ENCODE measurements at places on chromosomes 11 and 22.

DNA sequence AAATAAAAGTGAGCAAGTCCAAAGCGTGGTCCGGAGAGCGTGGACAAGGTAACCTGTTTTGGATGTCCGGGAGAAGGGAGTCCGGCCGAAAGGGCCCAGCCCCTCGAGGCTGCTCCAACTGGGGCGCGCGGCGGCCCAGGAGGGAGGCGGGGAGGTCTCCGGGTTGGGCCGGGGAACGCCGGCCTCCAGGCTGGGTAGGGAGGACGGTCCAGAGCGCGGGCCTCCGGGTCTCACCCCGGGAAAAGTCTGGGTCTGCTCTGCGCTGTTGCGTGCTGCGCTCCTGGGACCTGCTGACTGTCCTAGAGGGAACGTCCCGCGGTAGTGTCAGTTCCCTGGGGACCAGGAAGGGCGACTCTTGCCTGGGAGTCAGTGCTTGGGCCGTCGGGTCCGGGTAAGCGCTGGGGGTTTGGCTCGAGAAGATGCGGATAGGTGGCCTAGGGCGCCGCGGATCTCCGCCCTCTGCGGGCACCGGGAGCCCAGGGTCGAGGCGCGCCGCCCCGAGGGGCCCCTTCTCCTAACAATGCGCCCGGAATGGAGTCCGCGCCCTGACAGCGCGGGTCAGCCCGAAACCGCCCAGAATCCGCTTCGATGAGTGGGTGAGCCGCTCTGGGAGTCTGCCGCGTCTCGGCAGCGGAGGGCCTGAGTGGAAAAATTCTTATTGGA, 988 bp upstream of the FLI1 start:
- no peak for DNase-seq

DNA sequence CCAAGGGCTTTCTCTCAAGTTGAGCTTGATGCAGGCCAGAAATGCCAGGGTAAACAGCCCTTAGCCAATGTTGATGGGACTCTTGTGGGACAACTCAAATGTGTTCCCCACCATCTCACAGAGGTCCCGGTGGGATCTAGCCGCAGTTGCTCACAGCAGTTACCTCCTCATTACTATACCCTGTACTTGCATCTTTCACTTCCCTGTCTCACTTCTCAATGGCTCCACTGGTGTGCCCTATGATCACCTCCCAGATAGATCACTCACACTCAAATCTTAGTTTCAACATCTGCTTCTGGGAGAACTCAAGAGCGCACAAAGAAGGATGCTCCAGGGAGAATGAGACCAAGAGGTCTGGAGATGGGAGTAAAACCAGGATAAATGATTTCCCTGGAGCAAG, 47.0 kb downstream of the RCN1 start:
- no peak for DNase-seq

DNA sequence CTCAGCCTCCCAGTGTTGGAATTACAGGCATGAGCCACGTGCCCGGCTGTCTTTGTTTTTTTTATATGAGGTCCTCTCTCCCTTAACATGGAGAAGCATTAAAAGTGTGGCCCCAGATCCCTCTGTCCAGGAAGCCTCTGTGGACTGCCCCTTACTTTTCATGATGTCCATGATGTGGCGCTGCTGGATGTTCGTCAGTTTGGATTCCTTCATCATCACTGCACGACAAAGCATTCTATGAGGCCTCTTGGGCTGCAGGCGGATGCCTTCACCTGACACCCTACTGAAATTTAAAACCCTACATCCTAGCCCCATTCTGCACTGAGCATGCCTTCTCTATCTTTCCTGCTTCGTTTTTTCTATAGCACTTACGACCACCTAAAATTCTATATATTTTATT, 2.1 kb downstream of the C22orf23 start:
- no peak for DNase-seq

DNA sequence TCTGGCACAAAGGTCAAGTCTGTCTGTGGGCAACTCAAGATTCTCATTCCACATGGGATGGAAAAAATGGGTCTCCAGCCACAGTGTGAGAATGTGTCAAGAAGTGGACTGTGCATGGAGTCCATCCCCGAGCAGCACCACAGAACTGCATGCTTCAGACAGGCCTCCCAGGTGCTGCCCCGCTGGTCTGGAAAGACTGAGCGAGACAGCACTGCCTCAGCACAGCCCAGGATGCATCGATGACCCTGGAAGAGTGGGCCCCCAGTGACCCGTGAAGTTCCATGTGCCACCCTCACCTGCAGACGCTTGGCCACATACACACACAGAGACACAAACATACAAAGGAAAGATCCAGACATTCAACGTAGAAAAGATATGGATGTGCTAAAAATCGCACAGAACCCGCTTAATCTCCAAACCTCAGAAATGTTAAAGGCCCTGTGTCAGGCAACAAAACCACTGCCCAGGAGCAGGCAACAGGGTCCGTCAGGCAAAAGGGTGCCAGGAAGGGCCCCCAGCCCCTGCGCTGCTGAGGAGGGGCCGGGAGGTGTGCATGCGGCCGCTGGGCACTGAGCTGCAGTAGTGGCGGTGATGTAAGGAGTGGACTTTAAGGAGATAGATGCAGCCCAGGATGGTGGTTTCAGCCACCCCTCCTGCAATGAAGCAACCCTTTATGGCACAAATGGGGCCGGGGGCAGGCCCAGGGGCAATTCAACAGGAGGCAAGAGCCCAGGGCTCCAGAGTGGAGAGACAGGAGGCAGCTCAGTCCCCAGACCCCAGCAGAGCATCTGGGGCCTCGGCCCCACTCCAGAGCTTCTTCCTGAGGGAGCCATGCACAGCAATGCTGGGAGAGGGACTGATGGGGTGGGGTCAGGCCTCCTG, 84.7 kb downstream of the DGCR2 start:
- DNase-seq = no peak

GRCh38 chr11:128892866-128893565, 1.9 kb downstream of the KCNJ5 start:
- no peak for DNase-seq

- no peak for DNase-seq
These were observed 7.7 kb upstream of the QSER1 start for GRCh38 chr11:32884770-32885384.

DNA sequence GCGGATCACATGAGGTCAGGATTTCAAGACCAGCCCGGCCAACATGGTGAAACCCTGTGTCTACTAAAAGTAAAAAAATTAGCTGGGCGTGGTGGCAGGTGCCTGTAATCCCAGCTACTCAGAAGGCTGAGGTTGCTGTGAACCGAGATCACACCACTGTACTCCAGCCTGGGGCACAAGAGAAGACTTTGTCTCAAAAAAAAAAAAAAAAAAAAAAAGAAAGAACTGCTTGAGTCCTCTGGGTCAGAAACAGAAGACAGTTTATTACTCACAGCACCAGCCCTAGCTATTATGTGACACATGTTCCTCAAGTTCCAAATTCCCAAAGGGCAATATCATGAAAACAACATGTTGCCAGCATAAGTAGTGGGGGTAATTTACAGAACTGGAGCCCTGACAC, 1014.1 kb upstream of the RAG2 start:
- no peak for DNase-seq

GRCh38 chr11:125200441-125200840, 35.9 kb downstream of the PKNOX2 start:
- no peak for DNase-seq

GRCh38 chr22:24587948-24588347, 4.9 kb downstream of the LRRC75B start:
- no peak for DNase-seq

DNA sequence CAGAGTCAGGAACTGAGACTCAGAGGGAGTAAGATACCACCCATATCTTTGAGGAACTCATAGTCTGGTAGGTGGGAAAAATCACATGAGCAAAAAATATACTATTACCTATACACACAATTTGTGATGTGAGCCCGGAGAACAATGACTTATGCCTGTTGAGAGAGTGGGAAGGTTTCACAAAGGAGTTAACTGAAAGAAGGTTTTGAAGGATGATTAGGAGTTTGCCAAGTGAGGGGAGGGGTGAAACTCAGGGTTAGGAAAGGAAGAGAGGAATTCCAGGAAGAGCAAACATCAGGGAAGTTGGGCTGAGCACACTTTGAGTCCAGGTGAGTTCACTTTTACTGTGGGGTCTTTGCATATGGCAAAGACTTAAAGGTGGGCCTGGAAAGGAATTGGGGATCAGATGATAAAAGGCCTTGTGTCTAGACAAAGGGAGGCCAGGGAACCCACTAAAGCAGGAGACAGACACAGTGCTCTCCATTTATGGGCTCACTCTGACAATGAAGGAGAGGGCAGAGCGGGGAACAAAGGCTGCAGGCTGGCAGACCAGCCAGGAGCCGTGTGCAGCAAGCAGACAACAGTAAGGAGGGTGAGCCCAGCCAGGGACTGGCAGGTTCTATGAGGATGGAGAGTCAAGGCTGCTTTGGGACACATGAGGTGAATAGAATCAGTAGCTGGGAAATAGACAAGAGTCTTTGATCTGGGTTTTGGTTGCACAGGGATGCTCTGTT, 33.1 kb downstream of the TSPAN18 start:
- no peak for DNase-seq

- no peak for DNase-seq
These were observed 100.0 kb downstream of the TMEM135 start for GRCh38 chr11:87137711-87138110.

DNA sequence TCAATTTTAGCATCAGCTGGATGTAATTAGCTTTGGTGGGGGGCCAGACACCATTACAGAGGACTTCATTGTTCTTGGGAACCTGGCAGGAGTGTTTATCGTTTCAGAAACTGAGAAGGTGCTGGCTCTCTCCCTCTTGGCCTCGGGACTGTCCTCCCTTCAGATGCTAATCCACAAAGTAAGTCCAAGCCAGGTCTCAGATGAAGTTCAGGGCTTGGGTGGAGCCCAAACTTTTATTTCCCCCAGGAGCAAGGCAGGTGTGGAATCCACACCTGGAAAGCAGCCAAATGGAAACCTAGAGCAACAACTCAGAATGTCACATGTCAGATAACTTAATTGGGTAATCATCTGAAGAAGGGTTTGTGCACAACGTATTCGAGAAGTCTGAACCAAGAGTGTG, 119.2 kb downstream of the ME3 start:
- no peak for DNase-seq

DNA sequence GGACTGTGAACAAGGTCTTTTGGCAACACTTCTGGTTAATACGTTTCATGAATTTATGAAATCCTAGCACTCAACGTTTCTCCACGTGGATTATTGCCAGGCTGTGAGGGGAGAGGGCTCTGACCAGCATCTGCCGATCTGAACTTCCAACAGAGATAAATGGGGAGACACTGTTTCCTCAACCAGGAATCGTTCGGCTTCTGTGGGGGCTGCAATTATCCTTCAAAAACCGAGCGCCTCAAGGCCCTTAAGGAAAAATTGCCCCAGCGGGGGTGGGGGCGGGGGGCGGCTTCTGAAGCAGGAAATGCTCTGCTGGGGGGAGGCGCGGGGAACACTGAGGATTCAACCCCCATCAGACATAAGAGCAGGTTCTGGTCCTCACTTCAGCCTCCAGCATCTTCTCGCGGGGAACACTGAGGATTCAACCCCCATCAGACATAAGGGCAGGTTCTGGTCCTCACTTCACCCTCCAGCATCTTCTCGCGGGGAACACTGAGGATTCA, 155.6 kb downstream of the BRD1 start:
- DNase-seq = no peak

- DNase-seq = no peak
These were observed 407 bp downstream of the QSER1 start for GRCh38 chr11:32893093-32893342.

DNA sequence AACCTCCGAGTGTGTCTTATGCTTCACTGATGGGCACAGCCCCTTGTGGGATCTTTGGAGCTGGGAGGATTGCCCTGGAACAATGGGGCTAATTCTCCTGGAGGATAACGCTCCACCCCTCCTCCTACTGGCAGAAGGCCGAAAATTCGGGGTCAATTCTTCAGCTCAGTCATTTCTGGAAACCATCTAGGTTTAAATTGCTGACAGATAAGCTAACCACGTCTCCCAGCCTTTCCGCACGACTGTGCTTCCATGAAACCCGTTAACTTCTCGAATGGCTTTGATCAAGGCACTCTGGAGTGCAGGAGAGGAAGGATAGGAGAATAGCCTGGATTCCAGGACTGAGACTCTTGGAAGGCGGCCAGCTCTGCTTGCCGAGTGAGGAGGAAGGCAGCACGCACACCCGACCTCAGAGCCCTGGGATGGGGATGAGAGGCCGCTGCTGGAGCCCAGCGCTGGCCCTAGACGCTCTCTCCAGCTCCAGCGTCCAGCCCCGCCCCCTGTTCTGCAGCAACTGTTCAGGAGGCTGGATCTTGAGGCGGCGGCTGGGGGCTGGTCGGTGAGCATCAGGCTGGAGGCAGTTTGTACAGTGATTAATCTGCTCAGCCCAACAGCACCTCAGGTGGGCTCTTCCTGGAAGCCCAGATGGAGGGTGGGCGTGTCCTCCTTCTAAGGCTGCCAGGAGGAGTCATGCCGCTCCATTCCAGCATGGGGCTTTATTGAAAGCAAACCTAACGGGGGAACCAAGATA, 176.7 kb upstream of the NCAM1 start:
- no peak for DNase-seq

- no peak for DNase-seq
These were observed 57.0 kb upstream of the PTH start for GRCh38 chr11:13552784-13553183.

DNA sequence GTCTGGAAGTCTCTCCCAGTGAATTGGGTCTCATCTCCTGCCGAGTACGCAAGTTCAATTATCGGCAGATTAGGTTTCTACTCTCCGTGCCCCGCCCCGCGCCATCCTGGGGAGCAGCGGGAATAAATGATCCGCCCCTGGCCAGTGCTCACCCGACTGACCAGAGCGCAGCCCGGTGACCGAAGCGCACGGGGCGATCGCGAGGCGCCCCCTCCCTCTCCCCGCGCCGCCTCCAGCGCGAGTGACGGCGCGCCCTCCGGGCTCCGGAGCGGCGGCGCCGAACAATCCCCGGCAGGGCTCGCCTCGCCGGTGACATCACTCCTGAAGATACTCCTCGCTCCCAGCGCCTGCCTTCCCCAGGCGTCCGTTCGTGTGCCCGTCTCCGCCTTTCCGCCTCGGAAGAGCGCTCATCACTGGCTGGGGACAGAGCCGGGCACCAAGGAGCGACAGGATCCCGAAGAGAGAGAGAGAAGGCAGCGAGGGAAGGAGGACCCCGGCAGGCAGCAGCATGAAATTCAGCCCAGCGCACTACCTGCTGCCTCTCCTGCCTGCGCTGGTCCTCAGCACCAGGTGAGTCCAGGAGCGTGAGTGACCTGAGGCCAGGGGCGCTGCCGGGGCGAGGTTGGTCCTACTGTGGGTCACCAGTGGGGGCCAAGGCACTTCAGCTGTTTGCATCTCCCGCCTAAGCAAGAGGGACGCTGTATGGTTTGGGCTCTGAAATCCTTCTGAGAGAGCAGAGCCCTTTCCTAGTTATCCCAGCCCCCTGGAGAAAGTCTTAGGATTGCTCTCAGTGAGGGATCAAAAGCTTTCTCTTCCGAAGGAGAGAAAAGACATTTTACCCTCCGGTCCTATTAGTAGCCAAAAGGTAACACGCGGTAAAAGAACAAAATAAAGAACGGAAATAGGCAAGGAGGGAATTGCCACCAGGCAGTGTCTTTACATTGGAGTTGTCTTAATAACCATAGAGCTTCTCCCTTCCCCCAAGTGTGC, at the start of gene LUZP2:
LUZP2 (plus strand) TSS at position 318 of the 990 bp plus-strand sequence.
- DNase-seq = no peak

- peak; percentile 27 for DNase-seq
These were observed 26.9 kb downstream of the RASD2 start for GRCh38 chr22:35567351-35568141.
